ENCODE measurements at places on chromosomes 11 and 22.

- no peak for DNase-seq
These were observed 32.5 kb downstream of the CSTF3 start for GRCh38 chr11:33128739-33129138.

DNA sequence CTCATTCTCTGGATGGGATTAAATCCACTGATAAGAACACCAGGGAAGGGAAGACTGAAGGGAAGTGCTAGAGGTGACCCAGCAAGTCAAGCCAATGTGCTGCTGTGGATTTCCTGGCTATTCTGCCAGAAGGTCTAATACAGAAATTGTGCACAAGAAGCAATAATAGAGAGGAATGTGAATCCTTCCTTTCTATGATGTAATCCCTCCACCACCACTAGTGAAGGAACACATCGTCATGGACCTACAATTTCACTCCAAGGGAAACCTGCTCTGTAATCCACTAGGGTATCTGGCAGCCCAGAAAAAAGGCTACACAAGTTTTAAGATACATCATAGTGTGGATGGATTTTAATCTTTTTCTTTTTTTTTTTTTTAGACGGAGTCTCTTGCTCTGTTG, 17.4 kb downstream of the LARGE2 start:
- DNase-seq: no peak

DNA sequence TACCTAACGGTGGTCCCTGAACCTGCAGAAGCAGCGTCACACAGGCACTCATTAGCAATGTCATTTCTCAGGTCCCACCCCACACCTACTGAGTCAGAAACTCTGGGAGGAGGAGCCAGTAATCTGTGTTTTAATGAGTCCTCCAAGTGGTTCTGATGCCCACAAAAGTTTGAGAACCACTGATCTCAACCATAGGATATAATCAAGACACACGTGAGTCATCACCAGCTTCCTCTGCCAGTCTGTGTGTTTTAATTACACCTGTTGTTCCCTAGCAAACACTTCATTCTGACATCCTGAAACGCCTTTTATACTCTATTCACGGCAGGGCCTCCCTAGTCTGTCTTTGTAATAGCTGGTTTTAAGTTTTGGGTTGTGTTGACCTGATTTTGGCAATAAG, 5.8 kb downstream of the TECTA start:
- DNase-seq: no peak

GRCh38 chr11:23789938-23790371, 706.9 kb upstream of the LUZP2 start:
- DNase-seq: no peak

DNA sequence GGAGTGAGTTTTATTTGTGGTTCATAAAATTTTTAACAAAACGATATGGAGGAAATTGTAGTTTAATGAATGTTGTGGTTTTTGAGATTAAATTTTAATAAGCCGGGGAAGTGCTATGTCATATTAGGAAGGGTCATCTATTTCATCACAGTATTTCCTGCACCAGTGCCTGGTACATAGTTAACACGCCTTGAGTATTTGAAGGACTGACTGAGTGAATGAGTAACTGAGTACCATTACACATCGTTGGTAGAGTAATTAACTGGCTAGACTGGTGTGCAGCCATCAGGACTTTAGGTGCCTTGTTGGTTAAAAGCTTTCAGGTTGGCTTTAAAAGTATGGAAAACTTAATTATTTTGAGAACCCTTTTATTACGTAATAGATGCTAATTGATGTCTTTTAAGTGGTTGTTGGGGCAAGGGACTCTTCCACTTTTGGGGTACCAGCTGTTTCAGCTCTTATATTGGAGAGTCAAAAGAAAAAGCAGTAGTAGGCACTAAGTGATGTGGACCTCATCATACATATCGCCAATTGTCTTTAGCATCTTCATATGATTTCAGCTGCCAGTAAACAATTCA, 101.8 kb downstream of the DDX10 start:
- no peak for DNase-seq

DNA sequence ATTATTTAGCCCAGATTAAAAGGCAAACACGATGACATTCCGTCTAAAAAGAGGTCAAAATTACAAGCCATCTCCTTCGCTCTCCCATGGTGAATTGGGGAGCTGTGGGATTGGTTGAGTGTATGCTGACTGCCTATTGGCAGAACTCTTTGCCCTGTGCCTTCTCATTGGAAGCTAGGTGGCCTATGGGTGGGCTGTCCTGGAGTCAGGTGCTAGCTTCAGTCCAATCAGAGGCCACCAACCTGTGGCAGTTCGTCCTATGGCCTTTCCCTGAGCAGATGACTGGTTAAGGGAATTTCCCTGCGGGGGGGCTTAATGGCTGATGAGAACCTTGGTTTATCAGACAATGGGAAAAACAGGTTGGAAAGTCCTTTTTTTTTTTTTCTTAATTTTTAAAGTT, 3.2 kb upstream of the MTMR3 start:
- no peak for DNase-seq

DNA sequence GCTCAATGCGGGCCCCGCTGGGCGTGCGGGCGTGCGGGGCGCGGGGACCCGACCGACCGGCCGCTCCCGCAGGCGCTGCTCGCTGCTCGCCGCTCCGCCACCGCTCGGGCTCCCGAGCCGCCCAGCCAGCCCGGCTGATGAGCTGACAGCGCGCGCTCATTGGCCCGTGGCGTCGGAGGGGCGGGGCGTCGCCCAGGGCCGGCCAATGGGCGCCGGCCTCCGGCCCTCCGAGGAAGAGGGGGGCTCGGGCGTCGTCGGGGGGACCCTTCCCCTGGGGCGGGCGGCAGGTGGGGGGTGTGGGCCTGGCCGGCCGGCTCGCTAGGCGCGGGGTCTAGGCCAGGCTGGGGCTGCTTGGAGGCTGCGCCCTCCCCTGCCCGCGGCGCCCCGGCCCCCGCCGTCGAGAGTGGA, at the start of gene SCUBE1:
Gene SCUBE1, minus strand, starts transcription at position 111 of the 408 bp plus-strand sequence. CDS start 111 bp downstream, outside the sequence.
- DNase-seq: peak; percentile 24

- DNase-seq: no peak
These were observed at the start of gene TRPC6 for GRCh38 chr11:101583251-101584128. TRPC6 (minus strand) TSS chr11:101584007; CDS start chr11:101583503, 504 bp downstream.

DNA sequence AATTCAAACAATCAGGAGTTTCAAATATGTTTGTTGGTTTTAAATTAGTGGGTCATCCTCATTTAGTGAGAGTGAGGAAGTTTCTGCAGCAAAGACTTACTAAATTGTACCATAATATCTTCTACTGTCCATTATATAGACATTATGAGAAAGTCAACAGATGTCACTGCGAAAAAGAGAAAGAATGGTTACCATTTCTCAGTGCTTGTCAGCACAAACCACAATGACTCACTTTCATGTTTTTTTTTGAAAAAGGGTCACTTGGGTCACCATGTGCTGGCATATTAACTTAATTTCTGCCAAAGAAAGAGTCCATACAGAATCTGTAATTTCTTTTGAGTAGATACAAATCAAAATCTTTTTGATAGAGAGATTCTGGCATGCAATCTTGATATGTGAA, 924.6 kb upstream of the FAT3 start:
- no peak for DNase-seq

DNA sequence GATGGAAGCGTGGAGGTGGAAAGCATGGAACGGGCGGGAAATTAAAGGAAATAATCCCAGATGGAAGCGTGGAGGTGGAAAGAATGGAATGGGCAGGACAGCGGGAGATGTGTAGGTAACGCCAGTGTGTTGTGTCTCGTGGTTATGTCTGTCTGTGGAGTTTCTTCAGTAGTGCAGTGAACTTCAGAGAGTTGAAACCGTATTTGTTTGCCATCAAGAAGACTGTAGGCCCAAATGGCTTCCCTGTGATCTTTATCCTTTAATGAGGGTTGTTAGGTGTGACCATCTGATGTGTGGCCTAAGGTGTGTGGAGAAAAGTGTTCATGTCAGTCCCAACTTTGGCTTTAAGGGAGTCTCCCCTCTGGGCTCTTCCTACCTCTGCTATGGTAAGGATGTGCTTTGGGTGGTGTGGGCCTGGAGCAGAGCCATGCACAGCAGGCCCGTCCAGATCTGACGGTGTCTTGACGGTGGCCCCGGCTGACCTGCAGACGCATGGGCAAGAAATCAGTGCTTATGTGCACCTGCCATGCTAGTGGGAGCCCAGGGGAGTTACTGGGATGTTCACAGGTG, 39.6 kb downstream of the AP2A2 start:
- no peak for DNase-seq

- no peak for DNase-seq
These were observed 135.4 kb upstream of the PLET1 start for GRCh38 chr11:112396076-112396475.

- no peak for DNase-seq
These were observed 42.6 kb downstream of the ST14 start for GRCh38 chr11:130202009-130202817.

DNA sequence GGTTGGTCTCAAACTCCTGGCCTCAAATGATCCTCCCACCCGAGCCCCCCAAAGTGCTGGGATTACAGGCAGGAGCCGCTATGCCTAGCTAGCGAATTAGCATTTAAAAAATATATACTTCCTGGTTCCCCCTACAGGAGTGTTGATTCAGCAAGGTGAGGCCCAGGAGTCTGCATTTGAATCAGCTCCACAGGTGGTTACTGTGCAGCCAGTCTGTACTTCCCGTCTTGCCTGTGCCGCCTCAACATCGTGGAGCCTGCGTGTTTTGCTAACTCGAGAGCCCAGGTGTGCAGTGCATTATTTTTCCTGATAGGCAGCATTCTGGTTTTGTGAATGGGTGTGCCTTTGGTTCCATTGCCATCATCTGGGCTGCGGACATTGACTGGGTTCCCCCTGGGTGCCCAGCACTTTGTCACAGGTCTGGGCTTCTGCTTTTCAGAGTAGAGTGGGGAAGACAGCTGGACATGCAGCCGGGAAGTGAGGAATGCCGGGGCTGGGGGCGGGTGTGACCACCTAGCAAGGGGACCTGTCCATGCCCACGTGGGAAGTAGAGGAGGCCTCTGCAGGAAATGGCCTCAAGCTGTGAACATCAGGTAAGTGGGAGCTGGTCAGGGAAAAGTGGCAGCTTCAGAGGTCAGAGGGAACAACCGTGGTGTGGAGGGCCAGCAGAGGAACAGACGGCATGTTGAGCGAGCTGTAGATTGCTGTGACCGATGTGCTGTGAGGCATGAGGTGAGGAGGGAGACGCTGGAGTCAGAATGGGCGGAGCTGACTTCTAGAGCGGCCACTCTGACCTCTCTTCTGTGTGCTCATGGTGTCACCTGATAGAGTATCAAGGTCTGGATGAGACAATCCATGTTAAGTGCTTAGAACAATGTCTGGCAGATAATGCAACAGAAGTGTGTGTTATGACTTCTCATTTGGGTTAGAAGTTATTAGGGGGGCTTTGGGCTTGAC, 42.2 kb downstream of the PPFIA1 start:
- no peak for DNase-seq
